ENCODE measurements at places on chromosomes 16 and 17.

DNA sequence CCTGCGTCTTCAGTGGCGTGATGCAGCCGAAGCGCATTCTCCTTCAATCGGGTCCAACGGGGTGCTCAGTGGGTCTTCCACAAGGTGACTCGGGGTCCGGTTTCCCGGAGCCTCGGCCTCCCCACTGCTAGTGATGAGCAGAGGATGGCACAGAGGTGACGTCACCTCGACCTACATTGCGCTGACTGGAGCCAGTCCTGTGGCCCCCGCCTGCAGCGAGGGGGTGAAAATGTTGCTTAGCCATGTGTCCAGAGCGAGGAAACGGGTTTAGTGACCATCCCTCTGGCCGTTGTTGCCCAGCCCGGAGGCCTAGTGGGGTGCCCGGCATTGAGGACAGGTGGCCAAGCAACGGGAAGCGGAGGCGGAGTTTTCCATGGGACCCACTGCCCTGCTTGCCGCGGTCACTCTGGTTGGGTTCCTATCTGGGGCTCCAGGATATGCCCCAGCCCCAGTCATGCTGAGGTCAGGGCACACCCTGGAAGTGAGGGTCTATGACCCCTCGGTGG, 190.6 kb upstream of the CIBAR2 start:
- no peak for DNase-seq

DNA sequence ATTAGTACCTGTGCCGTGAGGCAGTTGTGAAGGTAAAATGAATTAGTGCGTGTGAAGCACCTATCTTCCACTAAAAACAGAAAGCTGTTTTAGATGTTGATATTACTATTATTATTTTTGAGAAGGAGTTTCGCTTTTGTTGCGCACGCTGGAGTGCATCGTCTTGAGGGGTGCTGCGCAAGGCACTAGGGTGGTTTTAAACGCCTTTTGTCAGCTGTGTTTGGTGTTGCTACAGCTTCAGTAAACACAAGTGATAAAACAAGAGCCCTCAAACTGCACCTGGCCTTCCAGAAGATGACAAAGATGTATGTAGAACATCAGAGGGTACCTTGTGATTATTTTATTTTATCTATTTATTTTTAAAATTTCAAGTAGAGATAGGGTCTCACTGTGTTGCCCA, 38.2 kb downstream of the PLCG2 start:
- DNase-seq: no peak

DNA sequence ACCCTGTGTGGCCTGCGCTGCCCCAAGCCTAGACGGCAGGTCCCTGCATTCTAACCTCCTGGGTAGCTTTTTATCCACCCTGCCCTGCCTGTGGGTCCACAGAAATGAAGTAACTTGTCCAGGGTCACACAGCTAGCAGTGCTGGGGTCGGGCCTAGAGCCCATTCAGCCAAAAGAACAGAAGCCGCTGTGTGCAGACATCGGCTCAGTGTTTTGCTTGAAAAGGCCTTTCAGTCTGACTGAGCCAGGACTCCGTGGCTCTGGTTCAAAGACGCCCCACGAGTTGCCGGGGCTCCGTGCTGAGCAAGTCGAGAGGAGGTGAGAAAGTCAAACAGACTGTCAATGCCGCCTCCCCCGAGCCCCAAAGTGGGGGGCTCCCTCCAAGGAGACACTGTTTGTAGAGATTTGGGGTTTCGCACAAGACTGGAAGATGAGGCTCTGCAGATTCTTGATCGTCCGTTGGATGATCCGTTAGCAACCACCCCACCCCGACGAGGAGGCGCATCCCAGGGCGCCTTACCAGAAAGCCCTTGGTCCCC, 226.2 kb downstream of the NTN1 start:
- DNase-seq: no peak

GRCh38 chr17:78767806-78768205, 14.3 kb downstream of the CYTH1 start:
- no peak for DNase-seq

DNA sequence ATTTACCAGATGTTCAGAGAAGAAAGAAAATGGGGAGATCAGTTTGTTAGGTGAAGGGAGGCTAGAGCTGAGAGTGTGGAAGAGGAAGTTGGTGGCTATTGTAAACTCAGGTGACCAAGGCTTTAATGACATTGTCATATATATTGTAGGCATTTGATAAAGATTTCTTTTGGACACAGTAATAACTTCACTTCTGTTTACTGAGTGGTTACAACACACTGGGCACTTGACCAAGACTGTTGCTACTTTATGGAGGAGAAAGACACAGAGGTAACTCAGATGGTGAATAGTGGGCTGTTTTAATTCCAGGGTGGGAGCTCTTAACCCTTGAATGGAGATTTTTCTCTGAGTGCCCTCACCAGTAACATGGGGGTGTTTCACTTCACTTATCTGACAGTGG, 46.0 kb downstream of the TNRC6A start:
- DNase-seq: no peak

DNA sequence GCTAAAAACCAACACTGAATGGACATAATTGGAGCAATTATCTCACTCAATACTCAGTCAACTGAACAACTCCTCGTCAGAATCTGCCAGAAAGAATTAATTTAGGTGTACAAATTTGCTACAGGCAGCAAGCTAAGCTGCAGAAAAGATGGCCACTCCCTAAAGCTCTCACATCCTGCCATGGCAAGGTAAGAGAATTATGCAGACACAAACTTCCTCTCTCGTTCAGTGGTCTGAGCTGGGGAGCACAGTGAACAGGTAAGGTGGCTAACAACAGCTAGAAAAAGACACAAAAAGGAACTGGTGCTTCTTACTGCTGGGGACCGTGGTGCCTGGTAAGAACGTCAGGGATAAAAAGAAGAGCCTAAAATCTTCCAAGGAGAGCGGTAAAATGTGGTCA, 74.9 kb upstream of the BCAR1 start:
- no peak for DNase-seq

- DNase-seq: no peak
Observed at GRCh38 chr17:4409659-4410058, 24.1 kb upstream of the SPNS3 start.

GRCh38 chr16:4937782-4938682, 1.1 kb upstream of the PPL start:
- no peak for DNase-seq

- DNase-seq: peak; percentile 73
Observed at GRCh38 chr17:19386051-19386929, 700 bp downstream of the MFAP4 start.

DNA sequence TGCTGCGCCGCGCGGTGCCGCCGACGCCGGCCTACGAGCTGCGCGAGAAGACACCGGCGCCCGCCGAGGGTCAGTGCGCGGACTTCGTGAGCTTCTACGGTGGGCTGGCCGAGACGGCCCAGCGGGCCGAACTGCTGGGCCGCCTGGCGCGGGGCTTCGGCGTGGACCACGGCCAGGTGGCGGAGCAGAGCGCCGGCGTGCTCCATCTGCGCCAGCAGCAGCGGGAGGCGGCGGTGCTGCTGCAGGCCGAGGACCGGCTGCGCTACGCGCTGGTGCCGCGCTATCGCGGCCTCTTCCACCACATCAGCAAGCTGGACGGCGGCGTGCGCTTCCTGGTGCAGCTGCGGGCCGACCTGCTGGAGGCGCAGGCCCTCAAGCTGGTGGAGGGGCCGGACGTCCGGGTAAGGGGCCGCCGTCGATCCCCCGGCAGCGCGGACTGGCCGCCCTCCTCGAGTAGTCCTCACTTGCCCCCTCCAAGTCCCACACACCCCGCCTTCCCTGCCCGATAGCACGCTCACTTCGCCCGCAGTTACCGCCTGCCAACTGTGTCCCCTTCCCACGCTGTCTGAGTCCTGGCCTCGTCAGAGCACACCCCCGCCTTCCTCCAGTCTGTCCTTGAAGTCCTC, 470 bp downstream of the MLYCD start:
- peak; percentile 39 for DNase-seq

GRCh38 chr16:72195609-72196008, 23.7 kb upstream of the PMFBP1 start:
- no peak for DNase-seq

GRCh38 chr17:56681561-56682266, 88.2 kb downstream of the NOG start:
- DNase-seq: peak; percentile 76

- no peak for DNase-seq
Observed at GRCh38 chr16:1206786-1207185, 18.3 kb downstream of the TPSG1 start.

DNA sequence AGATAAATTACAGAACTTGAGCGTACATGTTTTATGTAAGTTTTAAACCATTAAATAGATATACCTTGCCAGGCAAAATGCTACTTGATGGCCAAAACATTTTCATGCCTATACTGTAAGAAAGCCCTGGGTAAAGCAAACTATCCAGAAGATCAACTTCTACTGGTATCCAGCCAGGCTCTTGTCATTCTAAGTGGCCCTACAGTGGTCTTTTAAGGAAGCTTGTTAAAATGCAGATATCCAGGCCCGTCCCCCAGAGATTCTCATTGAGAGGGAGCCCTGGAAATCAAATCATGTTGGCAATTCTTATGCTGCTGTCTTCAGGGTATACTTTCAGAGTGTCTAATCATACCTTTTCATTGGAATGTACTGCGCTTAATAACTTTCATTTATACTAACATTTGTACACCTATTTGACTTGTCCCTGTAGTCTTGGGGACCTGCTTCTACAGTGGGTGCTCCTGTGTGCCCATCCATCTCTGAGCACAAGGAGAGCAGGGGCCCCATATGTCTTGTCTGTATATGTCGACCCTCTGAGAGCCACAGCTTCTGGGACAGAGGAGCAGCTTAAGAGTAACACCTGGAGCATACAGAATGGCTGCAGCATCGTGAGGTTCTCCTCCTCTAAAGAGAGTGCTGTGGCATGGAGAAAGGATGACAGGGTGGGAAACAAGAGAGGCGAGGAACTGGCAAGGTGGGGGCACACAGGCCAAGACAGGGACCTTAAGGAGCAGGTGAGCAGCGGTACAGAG, 43.6 kb upstream of the ANKFY1 start:
- no peak for DNase-seq

DNA sequence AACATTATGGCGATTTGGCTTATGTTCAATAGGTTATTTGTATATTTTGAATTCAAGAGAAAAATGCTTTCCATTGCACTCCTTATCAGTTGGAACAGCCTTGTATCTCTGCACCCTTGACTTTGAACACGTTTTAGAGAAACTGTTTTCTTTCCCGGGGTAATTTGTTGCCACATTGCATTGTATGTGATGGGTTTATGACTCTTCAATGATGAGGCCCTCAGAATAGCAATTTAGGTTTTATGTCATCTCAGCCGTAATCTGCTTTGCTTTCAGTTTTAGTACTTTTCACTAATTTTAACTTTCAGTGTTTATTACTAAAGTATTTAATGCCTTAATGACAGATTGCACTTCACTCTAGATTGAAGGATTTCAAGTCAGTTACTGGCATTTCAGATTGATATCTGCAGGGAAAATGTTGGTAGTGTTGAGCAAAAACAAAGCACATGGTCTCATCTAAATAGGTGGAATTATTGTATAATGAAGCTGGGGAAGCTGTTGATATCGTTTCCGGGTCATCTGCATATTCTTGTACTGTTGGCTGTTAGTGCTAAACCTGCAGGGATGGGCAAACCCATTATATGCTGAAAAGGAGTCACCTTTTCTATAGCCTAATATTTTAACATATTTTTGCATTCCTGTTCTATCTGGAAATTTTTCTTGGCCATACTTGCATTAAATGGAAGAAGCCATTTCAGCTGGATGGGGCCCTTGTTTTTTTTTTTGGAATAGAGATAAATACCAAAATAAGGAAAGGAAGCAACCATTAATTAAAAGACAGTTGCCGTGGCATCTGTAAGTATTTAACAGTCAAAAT, 2.0 kb downstream of the LUC7L3 start:
- DNase-seq: no peak

- peak; percentile 10 for DNase-seq
Observed at GRCh38 chr16:19835968-19836421, 48.7 kb downstream of the GPRC5B start.

DNA sequence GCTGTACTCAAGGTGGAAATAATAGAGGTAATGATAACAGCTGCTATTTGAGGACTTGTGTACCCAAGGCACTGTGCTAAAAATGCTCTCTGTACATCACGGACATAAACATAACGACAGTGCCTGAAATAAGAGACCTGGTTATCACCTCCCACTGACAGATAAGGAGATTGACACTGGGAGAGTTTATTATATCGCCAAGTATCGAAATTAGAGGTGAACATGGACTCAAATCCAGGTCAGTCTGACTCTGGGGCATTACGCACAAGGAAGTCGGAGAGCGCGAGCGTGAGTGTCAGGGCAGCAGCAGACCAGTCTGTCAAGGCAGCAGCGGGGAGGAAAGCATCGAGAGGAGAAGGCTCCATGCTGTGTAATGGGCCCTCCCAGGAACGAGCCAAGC, 57.1 kb downstream of the GOSR1 start:
- DNase-seq: no peak

GRCh38 chr16:73170612-73171038, 122.7 kb upstream of the ZFHX3 start:
- DNase-seq: no peak

DNA sequence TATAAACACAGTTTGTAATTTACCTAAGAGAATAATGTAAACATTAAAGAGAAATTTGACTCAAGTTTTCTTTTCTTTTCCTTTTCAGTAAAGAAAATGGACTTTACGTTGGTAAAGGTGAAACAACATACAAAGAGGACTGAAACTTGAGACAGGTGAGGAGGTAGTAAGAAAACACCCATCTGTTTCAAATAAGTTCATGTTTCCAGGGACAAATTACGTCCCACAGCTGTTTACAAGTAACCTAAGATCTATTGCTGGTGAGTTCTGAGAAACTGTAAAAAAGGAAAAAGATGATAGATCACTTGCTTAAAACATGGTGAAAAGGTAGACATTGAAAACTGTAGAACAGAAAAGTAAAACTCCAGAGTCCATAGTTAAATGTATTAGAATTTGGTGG, 4.8 kb upstream of the ABCA5 start:
- no peak for DNase-seq

- no peak for DNase-seq
Observed at GRCh38 chr16:21987498-21987897, 13.4 kb downstream of the PDZD9 start.

GRCh38 chr17:79646721-79647455, 36.0 kb upstream of the RBFOX3 start:
- no peak for DNase-seq

GRCh38 chr17:57463103-57463885, 207.0 kb downstream of the MSI2 start:
- DNase-seq: peak; percentile 65

GRCh38 chr16:3637371-3637923, 17.0 kb upstream of the DNASE1 start:
- no peak for DNase-seq

DNA sequence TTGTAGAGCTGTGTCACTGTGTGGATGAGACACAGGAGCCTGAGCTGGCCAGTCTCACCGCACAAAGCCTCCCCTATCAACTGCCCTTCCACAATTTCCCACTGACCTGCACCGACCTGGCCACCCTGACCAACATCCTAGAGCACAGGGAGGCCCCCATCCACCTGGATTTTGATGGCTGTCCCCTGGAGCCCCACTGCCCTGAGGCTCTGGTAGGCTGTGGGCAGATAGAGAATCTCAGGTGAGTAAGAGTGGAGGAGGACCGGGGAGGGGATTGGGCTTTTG, 37.4 kb downstream of the NLRC5 start:
- no peak for DNase-seq
